ENCODE measurements at places on chromosomes 5 and 9.

- no peak for DNase-seq
Measured at GRCh38 chr5:74623006-74623611, 17.4 kb downstream of the ENC1 start.

DNA sequence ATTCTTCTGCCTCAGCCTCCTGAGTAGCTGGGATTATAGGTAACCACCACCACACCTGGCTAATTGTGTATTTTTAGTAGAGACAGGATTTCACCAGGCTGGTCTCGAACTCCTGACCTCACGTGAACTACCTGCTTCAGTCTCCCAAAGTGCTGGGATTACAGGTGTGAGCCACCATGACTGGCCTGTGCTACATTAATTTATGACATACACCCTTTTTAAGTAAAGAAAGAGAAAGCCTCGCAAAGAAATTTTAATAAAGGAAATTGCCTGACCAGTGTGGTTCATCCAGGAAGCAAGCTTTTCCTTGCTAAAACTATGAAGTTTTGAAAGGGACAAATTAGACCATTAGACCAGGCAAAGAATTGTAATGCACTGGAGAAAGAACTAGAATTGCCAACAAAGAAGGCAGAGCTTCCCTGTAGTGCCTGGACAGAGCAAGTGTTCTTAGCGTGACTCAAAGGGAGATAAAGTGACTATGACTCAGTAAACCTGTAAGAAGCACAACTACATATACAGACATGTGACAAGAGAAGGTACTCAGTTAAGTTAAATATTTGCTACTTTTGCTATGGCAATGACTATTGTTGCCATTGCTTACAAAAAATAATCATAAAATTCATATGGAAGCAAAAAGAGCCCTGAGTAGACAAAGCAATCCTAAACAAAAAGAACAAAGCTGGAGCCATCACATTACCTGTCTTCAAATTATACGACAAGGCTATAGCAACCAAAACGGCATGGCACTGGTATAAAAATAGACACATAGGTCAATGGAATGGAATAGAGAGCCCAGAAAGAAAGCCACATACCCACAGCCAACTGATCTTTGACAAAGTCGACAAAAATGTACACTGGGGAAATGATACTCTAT lies 54.6 kb downstream of the FYB1 start:
- DNase-seq: no peak

DNA sequence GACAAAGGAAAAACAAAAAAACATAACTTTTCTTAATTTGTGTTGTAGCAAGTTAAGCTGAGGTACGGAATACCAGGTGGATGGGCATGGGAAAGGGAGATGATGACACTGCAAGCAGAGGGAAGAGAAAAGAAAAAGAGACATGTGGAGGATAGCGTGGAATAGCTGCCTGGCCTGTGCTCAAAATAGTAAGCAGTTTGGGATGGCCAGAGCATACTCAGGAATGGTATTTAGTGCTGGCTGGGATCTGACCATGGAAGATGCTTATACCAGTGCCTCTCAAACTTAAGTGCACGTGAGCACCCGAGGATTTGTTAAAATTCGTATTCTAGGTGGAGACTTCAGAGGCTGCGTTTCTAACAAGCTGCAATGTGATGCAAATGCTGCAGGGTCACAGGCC lies 41.3 kb downstream of the LNPEP start:
- DNase-seq: no peak

DNA sequence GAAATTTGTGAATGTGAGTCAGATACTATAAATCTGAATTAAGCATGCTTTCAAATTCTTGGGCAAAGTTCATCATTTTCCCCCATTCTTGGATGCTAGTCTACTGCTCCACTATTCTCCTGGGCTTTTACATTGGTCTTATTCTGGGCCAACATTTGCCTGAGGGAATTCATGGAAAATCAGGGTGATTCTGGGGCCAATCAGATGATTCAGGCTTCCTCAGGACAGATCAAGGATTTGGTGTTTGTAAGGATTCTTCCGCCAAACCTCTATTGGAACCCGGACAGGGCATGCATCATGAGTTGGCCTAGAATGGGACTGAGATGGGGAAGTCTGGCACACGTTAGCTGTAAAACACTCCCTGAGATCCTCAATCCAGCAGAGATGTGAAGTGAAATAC lies 113.8 kb downstream of the MEF2C start:
- no peak for DNase-seq

DNA sequence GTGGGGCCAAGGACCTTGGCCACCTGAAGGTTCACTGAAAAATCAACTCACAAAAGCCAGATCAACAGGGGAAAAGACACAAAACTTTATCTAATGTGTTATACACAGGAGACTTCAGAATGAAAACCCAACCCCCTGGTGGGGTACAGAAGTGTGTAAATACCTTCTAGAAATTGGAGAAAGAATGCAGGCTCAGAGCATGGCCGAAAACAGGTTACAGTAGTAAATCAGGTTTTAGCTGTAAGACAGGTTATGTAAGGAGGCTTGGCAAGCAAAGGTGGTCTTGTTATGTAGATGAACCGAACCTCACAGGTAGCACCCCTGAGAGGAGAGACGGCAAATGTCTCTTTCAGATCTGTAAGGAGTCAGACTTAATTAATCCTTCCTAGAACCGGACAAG lies 10.0 kb downstream of the CEMIP2 start:
- no peak for DNase-seq

DNA sequence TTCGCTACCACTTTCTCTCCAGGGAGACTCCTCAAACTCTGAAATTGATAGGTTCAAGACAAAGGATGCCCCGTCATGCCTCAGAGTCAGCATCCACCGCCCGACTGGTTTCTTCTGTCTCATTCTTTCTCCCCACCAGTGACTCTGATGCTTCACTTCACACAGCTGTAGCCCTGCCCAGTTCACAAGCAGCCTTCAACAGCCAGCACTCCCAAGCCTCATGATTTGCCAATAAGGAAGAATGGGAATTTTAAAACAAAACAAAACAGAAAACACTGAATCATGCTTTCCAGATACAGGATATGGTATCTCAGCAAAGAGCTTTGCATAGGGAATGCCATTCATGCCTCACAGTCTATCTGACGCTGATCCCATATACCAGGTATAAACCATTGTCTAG lies 371.2 kb upstream of the RORB start:
- DNase-seq: no peak

GRCh38 chr5:124342027-124342471 lies 404.4 kb downstream of the ZNF608 start:
- no peak for DNase-seq

- DNase-seq: no peak
Measured at GRCh38 chr5:130624805-130625204, 540.3 kb downstream of the HINT1 start.

DNA sequence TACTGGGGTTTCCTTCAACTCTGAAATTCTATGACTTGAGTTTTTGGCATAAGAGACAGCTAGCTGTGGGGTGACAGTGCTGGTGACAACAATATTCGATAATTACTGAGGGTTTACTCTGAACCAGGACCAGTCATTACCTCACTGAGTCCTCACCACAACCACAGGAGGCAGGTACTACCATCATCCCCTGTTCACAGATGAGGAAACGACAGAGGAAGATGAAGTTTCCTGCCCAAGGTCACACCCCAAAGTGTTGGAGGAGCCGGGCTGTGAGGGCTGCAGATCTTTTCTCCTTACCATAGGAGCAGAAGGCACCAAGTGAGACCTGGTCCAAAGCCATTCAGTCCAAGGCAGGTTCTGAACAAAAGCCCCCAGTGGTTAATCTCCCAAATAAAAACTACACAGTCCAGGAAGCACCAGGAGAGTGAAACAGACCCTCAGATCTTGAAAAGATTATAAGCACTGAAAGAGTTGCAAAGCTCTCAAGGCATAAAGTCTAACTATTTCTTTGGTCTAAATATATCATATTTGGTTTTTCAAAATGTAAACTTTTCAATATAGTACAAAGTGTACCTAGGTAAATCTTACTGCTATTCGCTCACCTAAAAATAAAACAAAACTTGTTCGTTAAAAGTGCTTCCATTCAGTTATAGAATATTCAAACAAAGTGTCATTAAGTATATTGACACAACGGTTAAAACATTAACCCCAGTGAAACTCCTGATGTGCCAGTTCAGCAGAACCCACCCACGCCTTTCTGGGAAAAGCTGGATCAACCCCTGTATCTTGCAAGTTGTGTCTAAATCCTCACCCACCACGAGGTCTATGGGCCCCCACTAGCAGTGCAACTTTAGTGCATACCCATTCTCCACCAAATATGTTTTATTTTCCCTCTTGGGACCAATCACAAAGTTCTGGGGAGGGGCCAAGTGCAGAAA lies 82.6 kb upstream of the EQTN start:
- DNase-seq: no peak

- no peak for DNase-seq
Measured at GRCh38 chr5:77774981-77775789, 954 bp downstream of the TBCA start.

- DNase-seq: no peak
Measured at GRCh38 chr9:83106263-83106662, 43.3 kb upstream of the RASEF start.

GRCh38 chr5:157596487-157596886 lies 20.9 kb upstream of the ADAM19 start:
- DNase-seq: no peak

DNA sequence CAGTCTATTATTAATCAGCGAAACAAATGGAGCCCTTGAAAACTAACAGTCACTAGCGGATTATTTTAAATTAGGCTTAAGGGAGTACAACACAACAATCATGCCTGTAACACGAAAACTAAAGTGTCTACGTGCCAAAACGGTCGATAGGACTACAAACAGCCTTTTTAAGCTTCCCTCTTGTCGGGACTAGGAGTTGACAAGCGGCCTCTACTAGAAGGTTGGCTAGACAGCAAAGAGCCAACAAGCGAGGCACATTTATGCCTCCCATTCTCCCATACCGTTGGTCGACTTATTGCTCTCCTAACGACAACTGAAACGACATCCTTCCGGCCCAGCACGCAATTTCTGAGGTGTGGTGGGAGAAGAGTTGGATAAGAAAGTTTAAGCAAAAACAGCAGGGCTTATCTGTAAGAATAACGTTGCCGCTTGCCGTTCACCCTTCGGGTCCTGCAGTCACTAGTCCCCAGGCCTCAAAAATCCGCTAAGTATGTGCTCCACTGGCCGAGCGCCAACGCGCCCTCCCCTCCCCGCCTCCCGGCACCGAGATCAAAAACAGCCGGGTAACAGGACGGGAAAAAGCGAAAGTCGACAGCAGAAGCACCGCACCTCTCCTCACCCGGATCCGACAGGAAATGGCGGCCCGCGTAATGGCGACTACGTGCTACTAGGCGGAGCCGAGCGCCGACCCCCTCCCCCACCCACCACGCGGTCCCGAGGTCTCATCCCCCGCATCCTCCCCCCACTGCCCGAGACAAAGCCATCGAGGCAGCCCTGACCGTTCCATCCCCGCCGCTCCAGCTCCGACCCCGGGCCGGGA lies 813 bp downstream of the HNRNPK start:
- no peak for DNase-seq

GRCh38 chr5:157563373-157563928 lies 12.1 kb downstream of the ADAM19 start:
- DNase-seq: no peak

- DNase-seq: no peak
Measured at GRCh38 chr9:618478-618877, 223.0 kb upstream of the DMRT1 start.

GRCh38 chr5:68224509-68225187 lies 9.1 kb downstream of the PIK3R1 start:
- no peak for DNase-seq

DNA sequence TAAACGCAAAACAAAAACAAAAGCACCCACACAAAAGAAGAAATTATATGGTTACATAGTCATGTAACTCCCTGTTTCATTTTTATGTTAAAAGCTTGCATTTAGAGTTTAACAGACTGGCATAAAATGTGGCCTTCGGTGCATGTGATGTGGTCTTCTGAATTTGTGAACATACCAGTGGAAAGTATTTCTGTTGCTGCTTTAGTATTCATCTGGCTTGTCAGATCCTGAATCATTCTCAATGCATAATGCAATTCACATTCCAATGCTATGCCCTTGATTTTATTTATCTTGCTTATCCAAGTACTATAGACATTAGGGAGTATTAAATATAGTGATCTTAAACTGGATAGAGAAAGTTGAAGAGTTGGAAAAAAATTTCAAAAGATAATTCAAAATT lies 740.2 kb upstream of the ZNF608 start:
- DNase-seq: no peak

All from NCI-H2081 treated with DMSO at 0.1 percent for 48 hours (cell line).